ENCODE measurements at places on chromosomes 3 and 15.

GRCh38 chr3:79737530-79737929, 30.3 kb downstream of the ROBO1 start:
- DNase-seq: no peak

DNA sequence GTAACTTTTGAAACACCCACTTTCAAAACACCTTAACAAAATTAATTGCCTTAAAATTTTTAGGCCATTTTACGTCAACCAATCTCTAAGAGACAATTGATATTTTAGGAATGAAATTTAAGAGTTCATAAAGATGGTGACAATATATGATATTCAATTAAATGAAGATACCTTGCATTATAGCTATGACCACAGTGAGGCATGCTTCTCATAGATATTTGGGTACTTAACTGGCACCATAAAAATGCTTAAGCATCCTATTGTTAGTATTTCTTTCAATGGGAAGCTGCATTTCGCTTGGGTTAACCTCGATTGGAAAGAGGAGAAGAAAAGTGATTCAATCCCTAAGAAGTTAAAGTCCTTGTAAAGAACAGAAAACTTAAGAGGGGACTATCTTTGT, 209.0 kb downstream of the GAP43 start:
- no peak for DNase-seq

GRCh38 chr3:159273608-159274007, 471.8 kb downstream of the MFSD1 start:
- peak; percentile 12 for DNase-seq

- DNase-seq: no peak
Measured at GRCh38 chr3:14941871-14942270, 5.5 kb upstream of the NR2C2 start.

DNA sequence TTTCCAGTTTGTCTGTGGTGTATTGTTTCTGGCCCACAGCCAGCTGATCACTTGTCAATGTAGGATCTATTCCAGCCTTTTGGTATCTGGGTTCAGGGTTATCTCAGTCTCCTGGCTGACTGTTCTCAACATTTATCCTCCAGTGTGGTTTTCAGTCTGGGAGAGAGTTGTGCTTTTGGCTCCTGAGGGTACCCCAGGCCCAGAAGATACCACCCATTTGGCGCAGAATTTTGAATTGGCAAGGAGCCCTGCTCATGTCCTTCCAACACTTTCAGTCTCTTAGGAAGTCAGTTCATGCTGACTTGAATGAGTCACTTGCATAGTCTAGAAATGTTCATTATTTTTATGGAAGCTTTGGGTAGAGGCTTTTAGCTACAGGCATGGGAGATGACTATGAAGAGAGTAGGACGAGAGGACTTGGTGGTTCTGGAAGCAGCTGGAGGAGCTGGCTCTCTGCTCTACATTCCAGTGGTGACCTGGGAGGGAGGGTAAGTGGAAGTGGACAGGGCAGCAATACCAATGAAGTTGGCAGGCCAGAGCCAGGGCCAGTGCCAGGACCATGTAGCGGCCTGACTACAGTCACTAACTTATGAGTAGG, 7.2 kb downstream of the POLR2H start:
- DNase-seq: no peak

DNA sequence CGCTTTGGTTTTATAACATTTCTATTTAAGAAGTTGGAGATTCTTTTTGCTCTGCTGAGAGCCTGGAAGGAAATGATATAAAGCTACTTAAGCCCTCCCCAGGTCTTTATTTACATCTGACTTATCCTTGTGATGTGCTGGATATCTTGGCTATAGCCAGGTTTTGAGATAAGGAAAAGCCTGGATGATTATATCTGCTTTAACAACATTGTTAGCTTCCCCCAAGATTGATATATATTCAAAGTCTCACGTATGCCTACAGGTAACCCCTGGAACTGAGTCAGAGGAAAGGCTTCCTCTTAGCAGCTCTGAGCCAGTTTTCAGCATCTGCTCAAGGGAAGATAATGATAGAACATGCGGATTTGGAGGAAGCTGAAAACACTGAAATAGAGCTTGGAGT, 61.5 kb upstream of the CRBN start:
- no peak for DNase-seq
